ENCODE measurements at places on chromosomes 1 and 21. TPM values are rescaled to one million over a fixed set of nuclear protein-coding genes. Genes with fewer than 3 reads are reported as not detected.

Gene PRRX1
- total RNA-seq: 0.19 TPM

Gene SRSF11
- 251 TPM for total RNA-seq

DNA sequence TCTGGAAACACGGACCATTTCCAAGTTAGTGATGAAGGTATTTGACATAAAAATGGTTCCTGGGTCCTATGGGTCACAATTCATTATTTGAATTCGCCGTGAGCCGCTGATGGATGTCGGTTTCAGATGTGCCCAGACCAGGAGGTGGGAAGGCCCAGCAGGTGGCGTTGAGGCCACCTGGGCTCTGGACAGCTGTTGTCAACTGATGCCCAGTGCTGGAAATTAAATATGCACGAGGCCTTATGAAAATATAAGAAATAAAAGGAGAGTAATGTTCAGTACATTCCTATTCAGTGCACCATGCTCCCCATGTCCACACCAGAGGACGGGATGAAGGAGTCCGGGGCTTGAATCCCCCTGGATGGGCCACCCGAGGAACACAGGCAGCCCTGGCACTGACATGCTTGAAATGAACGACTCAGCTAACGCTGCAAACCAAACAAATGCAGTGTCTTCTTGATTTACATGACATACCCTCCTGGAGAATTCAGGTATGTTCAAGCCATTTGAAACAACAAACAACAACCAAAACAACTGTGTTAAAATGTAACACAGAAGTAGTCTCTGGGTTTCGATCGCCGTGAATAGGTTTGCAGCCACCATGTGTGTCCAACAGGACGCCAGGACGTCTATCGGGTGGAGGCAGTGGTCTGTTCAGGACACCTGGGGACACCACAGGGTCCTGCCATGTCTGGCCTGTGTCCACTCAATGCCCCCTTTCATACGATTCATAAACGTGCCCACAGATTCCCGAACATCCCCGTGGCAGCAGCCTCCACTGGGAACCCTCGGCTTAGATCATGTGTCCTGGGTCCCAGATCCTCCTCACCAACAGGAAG, 6.1 kb downstream of the TFF3 start:
- H3K27me3 ChIP-seq: peaks cover 6% of the 10 kb centered on the region
- H3K36me3 ChIP-seq: no peaks in the 10 kb centered on the region
- H3K4me3 ChIP-seq: no peak overlapping the region
- DNase-seq: no peak
- H3K27ac ChIP-seq: no peak overlapping the region
- H3K4me1 ChIP-seq: peaks cover 15% of the 10 kb centered on the region

DNA sequence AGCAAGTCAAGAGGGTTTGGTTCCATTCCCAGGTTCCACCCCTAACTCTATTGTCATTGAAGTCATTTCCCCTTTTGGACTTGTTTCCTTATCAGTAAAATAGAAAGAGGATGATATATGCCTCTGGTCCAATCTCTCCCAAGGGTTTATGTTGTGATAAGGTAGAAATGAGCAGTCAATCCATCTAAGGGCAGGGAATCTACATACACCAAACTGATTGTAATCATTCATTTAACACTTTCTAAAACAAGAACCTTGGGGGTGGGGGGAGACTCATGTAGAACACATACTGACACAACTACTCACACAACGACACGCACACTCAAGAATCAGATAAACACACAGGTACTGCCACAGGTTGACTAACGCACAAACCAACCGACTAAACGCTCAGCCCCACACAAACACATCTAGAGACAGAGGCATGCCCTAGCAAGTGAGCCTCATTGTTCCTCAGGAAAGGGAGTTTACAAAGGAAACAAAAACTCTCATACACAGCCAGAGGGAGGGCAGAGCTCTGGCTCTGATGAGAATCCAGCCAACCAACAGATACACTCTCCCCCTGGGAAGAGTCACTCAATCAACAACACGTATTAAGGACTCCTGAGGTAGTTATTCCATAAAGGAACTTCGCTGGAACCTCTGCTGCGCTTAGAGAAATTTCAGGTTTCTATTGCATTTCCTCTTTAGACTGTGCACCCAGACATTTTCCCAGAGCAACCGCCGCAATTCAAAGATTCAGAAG, 1.0 kb downstream of the F11R start:
- peaks cover 22% of the 10 kb centered on the region for H3K4me1 ChIP-seq
- H3K27ac ChIP-seq: no peak overlapping the region
- peak overlapping the region; percentile 77 for H3K4me3 ChIP-seq
- H3K36me3 ChIP-seq: no peaks in the 10 kb centered on the region
- peak; percentile 74 for DNase-seq
- H3K27me3 ChIP-seq: no peaks in the 10 kb centered on the region

- H3K4me3 ChIP-seq: no peak overlapping the region
- peaks cover 17% of the 10 kb centered on the region for H3K4me1 ChIP-seq
- no peaks in the 10 kb centered on the region for H3K36me3 ChIP-seq
- no peaks in the 10 kb centered on the region for H3K27me3 ChIP-seq
Measured at GRCh38 chr1:38507563-38507962, 352.0 kb downstream of the RRAGC start.
